ENCODE measurements at places on chromosomes 1 and 21.

DNA sequence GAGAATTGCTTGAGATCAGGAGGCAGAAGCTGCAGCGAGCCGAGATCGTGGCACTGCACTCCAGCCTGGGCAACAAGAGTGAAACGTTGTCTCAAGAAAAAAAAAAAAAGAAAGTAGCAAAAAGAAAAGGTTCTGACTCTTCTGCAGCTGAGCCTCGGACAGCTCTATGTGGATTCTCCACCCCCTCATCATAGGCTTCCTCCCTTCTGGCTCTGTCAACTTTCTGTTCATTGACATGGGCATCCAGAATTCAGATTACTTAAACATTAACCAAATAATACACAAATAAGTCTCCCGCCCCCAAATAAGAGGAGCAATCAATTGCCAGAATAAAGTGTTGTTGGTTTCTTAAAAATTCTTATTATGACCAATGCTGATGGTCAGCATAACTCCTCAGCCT, 10.0 kb downstream of the SUSD4 start:
- no peak for DNase-seq

GRCh38 chr1:168499688-168500049, 44.1 kb downstream of the XCL2 start:
- no peak for DNase-seq

DNA sequence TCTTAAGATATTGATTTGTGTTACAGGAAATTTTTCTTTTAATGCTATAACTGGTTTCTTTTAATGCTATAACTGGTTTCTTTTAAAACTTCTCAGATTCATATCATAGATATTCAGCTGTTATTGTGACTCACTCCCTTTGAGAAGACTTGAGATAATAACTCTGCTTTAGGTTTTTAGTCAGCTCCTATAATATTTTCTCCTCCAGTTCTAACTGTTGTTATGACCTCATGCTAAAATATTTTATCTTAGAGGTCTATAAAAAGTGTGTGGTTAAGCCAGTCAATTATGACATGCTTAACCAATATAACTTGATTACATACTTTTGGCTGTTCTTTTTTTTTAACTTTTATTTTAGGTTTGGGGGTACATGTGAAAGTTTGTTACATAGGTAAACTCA, 280.2 kb downstream of the PTGER3 start:
- no peak for DNase-seq

- DNase-seq, result no peak
Observed at GRCh38 chr1:163106364-163106987, 37.3 kb downstream of the RGS4 start.

DNA sequence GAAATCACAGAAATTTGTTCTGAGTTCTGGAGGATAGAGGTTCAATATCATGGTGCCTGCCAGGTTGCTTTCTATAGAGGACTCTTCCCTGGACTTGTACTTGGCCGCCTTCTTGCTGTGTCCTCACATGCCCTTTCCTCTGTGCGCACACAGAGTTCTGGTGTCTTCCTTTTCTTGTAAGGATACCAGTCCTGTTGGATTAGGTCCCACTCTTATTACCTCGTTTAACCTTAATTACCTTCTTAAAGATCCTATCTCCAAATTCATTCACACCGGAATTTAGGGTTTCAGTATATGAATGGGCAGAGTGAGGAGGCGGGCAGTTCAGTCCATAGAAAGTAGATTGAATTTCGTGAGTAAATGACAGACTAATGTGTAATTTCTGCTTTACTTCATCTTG, 413.9 kb downstream of the NCAM2 start:
- no peak for DNase-seq

GRCh38 chr1:202361701-202362100, 13.2 kb downstream of the PPP1R12B start:
- no peak for DNase-seq

GRCh38 chr1:39969531-39970270, 14.8 kb downstream of the MFSD2A start:
- no peak for DNase-seq

DNA sequence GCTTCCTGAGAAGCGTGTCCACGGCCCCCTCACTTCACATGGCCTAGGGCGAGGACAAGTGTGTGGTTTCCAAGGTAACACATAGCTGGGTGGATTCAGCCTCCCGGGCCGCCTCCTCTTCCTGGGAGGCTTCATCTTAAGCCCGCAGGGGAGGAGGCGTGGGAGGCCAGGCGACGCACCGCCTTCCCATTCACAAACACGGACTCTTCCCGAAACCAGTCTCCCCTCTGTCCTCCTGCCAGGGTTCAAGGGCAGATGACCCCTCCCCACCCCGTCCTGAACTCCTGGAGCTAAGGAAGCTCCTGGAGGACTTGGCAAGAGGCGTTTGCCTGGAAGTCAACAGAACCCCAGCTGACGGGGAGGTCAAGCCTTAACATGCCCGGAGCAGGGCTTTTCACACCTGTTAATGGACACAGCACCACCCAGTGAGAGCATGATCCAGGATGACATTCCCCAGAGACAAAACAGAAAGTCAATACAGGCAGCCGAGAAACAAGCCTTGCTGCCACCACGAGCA, 56.7 kb downstream of the KCNN3 start:
- no peak for DNase-seq

- DNase-seq, result no peak
Observed at GRCh38 chr1:207970329-207971233, 59.7 kb upstream of the CD34 start.

GRCh38 chr1:99469550-99469971, 176.4 kb upstream of the PALMD start:
- no peak for DNase-seq

DNA sequence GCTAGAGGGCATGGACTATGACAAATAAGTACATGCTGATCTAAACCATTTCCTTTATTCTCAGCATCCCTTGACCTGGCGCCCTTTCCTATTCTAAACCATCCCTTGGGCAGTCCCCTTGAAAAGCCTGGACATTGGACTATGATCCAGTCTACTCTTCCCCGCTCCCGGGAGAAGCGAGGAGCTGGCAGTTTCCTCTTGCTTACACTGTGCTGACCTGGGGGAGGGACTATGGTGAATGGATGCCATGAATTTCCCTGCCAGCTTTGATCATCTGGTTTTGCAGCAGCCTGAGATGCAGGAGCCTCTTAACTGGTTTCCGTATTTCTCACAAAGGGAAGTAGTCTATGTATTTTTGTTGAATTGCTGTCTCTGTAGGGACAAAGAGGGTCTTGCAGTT, 121.7 kb downstream of the KIF26B start:
- no peak for DNase-seq

GRCh38 chr1:110636149-110636935, 30.2 kb upstream of the KCNA2 start:
- peak; percentile 31 for DNase-seq

DNA sequence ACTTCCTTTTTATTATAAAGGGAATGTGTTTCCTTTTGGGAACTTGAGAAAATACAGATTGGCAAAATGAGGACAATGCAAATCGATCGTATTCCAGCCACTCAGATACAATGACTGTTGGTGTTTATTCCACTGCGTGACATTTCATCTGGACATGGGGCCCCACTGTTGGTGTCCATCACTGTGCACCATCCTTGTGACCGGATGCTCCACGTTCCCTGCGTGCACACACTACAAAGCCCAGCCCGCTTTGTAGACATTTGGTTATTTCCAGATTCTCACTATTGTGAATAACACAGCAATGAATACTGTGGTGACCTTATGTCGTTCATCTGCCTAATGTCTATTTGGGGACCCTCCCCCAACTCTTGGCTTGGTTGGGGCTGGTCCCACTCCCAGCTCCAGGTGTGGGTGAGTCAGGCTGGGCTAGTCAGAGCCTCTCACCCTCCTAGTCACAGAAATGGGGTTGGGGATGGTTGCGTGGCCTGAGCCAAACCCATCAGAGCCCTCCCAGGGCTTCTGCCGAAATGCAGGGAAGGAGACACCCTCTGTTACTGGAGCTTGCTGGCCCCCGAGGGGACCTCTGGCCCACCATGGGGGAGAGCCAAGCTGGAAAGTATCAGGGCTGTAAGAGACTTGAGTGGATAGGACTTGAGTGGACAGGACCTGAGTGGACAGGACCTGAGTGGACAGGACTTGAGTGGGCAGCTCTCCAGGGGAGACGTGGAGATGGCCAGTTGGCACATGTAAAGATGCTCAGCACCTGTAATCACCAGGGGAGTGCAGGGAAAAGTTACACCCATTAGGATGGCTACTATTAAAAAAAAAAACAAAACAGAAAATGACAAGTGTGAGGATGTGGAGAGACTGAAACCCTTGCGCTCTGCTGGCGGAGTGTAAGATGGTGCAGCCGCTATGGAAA, 57.1 kb upstream of the ADARB1 start:
- no peak for DNase-seq

- no peak for DNase-seq
Observed at GRCh38 chr1:204331275-204331674, 28.5 kb downstream of the PLEKHA6 start.

DNA sequence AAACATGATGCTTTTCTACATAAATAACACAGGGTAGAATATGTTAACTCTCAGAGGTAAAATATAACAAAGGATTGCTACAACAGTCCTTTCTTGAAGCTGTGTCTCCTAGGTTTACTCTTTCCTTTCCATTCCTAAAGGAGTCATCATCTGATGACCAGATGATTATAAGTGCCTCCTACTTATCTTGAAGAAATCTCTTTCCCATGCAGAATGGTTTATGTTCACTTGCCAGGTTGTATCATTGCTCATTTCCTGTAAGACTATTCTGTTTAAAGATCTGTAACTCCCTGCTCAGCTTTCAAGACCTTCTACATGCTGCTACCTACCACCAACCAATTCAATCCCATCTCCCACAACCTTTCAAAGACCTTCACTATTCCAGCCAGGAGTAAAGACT, 51.5 kb upstream of the PTCH2 start:
- no peak for DNase-seq

- peak; percentile 5 for DNase-seq
Observed at GRCh38 chr1:35807614-35808449, at the start of gene AGO4. TSS of gene AGO4 (plus strand) at chr1:35808016. CDS start at chr1:35808417, 401 bp downstream.

DNA sequence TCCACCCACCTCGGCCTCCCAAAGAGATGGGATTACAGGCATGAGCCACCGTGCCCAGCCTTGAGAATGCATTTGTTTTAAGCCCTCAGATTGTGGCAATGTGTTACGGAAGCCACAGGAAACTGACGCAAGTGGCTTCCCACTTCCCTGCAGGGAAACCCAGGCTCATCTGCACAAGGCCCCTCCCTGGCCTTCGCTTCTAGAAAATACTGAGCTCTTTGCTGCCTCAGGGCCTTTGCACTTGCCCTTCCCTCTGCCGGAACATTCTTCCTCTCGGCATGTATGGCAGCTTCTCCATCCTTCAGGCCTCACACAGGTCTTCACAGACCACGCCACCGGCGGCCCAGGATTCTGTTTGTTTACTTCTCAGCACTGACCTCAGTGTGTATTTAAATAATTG, 137.0 kb upstream of the TMEM51 start:
- DNase-seq, result no peak

DNA sequence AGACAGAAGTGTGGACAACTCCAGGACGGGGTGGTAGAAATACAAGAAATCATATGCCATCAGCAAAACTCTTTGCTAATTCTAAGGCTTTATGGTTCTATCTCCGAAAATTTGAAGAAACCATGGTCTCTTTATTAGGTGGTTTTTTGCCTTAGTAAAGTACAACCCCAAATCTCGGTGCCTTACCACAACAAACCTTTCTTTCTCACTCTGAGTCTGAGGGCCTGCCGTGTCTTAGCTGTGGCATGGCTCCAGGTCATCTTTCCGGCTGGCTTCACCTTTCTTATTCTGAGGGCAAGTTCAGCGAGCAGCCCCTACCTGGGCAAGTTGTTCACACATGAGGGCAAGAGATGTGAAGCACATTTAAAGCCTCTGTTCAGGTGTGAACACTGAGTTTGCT, 280.6 kb downstream of the TTLL7 start:
- no peak for DNase-seq

- no peak for DNase-seq
Observed at GRCh38 chr21:17597680-17598079, 15.0 kb downstream of the BTG3 start.

DNA sequence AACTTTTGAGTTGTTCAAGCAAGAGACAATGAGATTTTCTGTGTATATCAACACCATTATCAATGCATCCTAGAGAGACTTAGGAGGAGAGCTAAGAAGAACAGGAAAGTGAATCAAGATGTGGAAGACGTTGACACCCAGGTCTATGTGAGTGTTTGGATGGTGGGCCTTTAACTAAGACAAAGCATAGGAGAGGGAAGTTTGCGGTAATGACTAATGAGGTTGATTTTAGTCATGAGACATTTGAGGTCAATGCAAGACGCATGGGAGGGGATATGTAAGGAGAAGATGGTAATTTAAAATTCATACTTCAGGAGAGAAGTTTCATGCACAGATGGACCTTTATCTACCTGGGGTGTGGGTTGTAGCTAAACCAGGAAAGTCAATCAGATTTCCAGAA, 269.6 kb downstream of the VAV3 start:
- DNase-seq, result no peak

- no peak for DNase-seq
Observed at GRCh38 chr1:62514746-62515423, 78.0 kb downstream of the USP1 start.

DNA sequence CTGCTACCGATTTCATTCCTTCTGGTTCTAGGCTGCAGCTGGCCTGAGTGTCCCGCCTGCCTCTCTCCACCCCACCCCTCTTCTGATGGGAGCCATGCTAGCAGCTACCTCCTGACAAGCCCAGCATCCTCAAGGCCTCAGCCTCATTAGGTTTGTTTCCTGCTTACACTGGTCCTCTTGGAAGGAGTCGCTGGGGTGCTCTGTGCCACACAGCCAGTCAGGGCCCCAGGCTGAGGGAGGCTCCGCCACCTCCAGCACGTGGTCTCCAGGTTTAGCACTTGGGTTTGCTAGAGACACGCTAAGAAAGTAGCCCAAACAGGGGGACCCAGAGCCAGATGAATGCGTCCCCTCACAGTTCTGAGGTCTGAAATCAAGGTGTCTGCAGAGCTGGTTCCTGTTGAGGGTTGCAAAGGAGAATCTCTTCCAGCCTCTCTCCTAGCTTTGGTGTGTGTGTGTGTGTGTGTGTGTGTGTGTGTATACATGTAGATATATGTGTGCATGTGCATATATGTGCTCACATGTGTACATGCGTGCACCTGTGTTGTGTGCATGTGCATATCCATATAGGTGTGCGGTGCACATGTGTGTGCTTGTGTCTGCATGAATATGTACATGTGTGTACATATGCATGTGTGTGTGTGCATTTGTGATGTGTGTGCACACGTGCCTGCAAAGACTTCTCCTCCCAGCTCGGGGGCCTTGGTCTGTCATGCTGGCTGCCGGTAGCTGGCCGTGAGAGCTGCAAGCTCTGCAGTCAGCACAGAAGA, 301.1 kb upstream of the AJAP1 start:
- DNase-seq, result no peak

DNA sequence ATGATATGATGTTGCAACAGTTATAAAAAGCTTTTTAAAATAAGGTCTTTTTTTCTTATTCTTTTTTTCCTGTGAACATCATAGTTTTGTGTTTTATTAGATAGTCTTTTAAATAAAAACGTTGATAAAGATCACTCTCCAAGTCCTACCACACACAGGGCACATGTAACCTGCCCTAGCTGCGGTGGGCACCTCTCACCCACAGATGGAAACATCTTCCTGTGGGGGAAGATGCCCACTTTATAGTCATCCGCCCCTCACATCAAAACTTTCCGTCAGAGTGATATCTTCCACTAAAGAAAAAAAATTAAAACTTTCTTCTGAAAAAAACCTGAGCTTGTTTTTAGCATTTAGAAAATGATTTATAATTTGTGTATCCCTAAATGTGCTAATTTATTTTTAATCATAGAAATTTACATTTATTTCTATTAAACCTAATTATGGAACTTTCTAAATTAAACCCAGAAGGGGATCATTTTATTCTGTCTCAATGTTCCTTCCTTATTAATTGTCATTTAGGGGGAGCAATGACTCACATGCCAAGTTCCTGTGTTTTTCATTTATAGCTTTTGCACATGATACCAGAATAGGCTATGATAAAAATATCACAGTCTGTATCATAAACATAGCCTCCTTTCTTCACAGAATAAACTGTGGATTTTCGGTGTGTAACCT, 24.7 kb downstream of the TNFRSF9 start:
- DNase-seq, result no peak

Measured in stimulated activated CD4-positive, alpha-beta T cell treated with anti-CD3 and anti-CD28 coated beads, Interleukin-1b, Interleukin-23, amount 100 ng/mL, for 48 hours (primary cell).